ENCODE measurements at places on chromosomes 6 and 20.
A peak's percentile ranks its signal among the peaks of the same experiment; 100 is the strongest.

GRCh38 chr20:1010659-1011058 is 8.5 kb upstream of the RSPO4 start:
- no peak for DNase-seq

DNA sequence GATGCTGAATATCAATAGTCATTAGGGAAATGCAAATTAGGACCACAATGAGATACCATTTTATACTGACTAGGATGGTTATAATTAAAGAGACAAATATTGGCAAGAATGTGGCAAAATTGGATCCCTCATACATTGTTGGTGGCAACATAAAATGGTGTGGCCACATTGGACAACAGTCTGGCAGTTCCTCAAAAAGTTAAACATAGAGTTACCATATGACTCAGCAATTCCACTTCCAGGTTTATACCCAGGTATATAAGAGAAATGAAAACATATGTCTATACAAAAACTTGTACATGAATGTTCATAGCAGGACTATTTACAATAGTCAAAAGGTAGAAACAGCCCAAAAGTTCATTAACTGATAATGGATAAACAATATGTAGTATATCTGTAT is 2.0 kb upstream of the CRIP3 start:
- DNase-seq, result no peak

- DNase-seq, result no peak
Observed at GRCh38 chr6:25774120-25774715, 19.7 kb downstream of the SLC17A4 start.

- DNase-seq, result no peak
Observed at GRCh38 chr20:5178046-5178445, 51.2 kb downstream of the CDS2 start.

- no peak for DNase-seq
Observed at GRCh38 chr20:2282181-2282580, 13.6 kb upstream of the TGM3 start.

GRCh38 chr6:52522151-52522626 is 54.7 kb downstream of the TRAM2 start:
- DNase-seq, result peak; percentile 86

DNA sequence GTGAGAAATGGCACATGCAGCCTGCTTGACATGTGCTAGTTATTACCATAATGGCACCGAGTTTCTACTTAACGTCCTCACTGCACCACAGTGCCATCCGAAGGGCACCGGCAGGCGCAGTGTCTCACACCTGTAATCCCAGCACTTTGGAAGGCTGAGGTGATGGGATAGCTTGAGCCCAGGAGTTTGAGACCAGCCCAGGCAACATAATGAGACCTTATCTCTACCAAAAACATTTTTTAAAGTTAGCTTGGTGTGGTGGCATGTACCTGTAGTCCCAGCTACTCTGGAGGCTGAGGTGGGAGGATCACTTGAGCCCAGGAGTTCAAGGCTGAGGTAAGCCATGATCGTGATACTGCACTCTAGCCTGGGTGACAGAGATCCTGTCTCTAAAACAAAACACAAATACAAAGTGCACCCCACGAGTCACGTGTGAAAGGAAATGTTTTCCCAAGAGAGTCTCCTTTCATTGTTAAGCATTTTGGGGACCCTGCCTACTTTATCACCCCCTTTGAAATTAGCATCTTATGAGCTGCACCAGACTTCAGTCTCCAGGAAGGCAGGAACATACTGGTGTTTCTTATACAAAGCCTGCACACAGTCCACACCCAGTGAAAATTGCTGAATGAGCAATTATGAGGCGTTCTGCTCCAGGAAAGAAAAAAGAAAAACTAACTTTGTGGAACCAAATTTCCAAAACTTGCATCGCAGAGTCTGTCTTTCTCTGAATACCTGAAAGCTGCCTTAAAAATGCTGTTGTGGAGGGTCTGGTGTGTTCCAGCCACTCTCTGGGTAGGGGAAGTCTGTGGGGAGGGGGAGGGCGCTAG is 47.1 kb upstream of the FOXQ1 start:
- no peak for DNase-seq

DNA sequence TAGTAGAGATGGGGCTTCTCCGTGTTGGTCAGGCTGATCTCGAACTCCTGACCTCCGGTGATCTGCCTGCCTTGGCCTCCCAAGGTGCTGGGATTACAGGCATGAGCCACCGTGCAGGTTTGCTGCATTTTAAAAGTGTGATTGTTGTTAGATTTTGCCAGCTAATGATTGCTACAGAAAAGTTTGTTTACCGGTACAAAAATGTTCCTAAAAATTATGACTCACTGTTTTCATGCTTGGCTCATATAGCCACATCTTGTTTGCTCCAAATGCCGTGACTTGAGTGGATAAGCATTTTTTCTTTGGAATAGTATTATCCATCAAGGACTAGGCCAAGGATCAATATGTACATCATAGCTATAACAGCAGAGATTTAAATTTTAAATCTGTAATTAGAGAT is 24.3 kb downstream of the LRRN4 start:
- DNase-seq, result peak; percentile 66

- no peak for DNase-seq
Observed at GRCh38 chr6:29845405-29846006, 17.9 kb downstream of the HLA-G start.

- peak; percentile 29 for DNase-seq
Observed at GRCh38 chr6:136921936-136922684, at the start of gene SLC35D3. Gene SLC35D3 (plus strand): TSS chr6:136922301. CDS start chr6:136922429, 128 bp downstream.

- DNase-seq, result no peak
Observed at GRCh38 chr6:22838345-22838744, 269.0 kb downstream of the HDGFL1 start.

DNA sequence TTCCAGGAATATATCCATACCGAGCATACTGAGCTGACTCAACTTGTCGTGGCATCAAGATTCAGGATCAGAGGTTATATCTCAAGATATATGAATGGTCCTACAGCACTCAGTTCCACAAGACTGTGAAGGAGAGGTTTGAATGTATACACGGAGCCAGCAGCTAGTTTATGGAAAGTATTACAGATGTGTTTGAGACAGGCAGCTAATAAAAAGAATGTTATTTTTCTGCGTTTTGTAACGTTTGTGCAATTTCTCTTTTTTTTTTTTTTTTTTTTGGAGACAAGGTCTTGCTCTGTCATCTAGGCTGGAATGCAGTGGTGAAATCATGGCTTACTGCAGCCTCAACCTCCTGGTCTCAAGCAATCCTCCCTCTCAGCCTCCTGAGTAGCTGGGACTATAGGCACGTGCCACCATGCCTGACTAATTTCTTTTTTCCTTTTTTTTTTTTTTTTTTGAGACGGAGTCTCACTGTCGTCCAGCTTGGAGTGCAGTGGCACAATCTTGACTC is 3.4 kb upstream of the FAM110A start:
- peak; percentile 28 for DNase-seq

- no peak for DNase-seq
Observed at GRCh38 chr6:154689493-154690255, 43.5 kb upstream of the SCAF8 start.

DNA sequence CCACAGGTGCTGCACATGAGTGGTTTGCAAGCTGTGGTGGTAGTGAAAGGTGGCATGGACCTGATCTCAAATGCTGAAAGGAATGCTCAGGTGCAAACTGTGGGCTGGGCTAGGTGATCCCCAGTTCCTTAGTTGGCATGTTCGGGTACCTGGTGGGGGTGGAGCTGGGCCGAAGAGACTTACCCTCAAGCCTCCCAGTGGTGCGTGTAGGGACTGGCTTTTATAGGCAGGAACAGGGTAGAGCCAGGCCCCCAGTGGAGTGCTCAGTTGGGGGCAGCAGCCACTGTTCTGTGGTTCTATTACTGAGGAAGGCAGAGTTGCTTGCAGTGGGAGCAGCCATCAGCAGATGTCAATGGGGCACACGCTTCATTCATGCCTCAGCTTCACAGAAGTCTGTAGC is 399.8 kb downstream of the HTR1B start:
- DNase-seq, result no peak

DNA sequence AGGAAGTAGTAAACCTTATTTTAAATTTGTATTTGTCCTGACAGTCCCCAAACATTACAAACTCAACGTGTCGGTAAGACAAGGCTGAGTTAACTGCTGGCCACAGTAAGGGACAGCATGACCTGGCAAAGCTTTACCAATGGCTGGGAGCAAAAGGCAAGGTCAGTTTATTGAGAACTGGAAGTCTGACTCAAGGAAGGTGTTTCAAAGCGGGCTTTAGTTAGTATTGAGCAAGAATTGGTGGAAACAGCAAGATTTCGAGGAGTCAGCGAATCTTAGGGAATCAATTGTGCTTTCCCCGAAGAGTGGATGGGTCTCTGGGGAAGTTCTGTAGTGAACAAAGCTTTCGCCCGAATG is 885 bp upstream of the GZF1 start:
- peak; percentile 61 for DNase-seq

- no peak for DNase-seq
Observed at GRCh38 chr20:21510414-21511384, 3.2 kb downstream of the NKX2-2 start.

DNA sequence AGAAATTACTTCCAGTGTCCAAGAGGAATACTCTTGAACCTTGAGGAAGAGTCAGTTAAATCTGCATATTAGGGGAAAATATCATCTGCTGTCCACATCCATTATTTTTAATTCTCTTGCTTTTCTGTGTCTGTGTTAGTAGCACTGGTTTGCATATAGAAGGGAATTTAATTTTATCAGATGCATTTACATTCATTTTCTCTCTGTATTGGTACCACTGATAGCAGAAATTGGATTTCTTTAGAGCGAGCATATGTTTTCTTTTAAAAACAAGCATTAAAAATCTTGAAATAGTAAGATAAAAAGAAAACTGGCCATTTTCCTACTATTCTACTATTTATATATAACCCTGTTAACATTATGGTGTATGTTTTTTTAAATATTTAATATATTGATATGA is 83.8 kb downstream of the KIZ start:
- no peak for DNase-seq

DNA sequence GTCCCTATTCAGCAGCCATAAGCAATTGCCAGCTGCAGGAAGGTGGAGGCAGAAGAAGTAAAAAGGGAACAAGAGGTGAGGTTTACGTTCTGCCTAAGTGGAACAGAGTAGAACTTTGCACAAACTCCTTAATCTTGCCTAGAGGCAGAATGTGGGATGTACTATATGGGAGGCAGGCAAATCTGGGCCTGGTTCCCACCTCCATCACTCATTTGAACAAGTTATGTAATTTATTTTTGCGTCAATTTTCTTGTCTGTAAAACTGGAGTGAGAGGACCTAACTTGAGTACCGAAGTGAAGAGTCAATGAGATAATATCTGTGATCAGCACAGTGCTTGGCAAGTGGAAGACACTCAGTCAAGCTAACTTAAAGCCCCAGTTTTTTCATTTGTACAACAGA is 2.0 kb upstream of the TPBG start:
- no peak for DNase-seq

DNA sequence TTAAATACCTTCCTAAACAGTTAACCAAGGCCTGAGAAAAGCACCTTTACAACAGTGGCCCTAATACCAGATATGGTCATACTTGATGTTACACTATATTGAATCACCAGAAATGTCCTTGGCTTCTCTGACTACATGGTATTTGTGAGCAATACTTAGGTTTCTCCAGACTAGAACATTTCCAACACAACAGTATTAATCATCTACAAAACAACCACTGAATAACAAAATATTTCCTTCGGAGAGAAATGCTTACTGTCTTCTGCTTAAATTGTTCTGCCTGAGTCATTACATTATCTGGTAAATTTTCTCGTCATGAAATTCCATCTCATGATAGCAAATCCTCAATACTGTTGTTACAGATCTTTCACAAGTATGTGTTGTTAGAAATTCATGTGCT is 252.9 kb upstream of the RUNX2 start:
- peak; percentile 98 for DNase-seq

DNA sequence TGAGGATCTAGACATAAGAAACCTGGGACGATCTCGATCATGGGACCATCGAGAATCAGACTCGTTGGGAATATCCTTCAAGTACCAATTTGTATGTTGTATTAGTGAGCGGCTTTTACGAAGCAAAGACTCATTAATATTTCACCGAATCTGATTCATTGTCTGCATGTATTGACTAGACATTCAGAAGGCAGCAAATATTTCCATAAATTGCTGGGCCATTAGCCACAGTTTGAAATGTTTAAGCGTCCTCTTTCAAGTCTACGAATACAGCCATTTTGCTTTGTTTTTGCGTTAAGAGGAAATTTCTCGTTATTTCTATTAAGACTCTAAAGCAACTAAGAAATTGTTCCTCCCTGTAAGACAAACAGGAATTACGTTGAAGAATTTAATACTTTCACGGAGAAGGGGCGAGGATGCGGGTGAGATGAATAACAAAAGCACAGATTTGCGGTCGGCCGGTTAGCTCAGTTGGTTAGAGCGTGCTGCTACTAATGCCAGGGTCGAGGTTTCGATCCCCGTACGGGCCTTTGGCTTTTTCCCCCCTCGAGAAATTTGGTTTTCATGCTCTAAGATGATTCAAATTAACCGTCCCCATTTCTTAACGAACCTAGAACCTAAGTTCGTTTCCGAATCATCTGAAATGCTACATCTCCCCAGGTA is 18.5 kb downstream of the POM121L2 start:
- peak; percentile 82 for DNase-seq

DNA sequence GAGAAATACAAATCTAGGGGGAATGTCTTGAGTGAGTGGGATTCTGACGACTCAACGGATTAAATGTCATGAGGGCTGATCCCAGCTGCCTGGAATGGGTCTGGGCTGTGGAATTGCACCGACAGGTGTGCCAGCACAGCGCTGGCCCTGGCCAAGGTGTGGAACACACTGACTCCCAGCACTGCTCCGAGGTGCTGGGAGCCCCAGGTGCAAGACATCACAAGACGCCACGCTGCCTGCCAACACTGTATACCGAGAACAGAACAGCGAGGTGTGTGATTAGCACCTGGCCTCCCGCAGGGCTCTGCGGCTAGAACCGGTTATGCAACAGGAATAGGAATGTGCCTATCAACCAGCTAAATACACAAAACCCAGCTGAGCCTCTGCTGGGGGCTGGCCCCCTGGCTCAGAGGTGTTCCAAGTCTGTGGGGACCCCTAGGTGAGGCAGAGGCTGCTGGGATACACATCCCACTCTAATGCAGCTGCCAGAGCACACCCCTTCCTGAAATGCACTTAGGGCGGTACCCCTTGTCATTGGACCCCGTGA is 24.8 kb upstream of the APMAP start:
- DNase-seq, result no peak

DNA sequence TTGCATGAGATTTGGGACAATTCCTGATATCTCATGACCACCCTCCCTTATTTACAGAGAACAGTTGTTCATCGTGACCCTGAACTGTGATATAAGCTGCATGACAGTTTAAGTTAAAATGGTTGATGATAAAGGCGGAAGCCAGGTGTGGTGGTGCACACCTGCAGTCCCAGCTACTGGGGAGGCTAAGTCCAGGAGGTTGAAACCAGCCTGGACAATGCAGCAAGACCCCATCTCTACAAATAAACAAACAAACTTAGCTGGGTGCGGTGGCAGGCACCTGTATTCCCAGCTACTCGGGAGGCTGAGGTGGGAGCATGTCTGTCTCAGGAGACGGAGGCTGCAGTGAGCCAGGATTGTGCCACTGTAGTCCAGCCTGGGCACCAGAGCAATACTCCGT is 24.1 kb downstream of the COL20A1 start:
- no peak for DNase-seq

GRCh38 chr6:158938811-158939254 is 61.2 kb downstream of the RSPH3 start:
- DNase-seq, result no peak
